Cortex of kidney (tissue), 1 donor: ENCODE measurements at places on chromosomes 5 and 9.

GRCh38 chr5:42719034-42719433, 37.6 kb upstream of the CCDC152 start:
- DNase-seq = no peak

GRCh38 chr5:122863721-122864120, 18.3 kb downstream of the SNX24 start:
- DNase-seq = no peak

DNA sequence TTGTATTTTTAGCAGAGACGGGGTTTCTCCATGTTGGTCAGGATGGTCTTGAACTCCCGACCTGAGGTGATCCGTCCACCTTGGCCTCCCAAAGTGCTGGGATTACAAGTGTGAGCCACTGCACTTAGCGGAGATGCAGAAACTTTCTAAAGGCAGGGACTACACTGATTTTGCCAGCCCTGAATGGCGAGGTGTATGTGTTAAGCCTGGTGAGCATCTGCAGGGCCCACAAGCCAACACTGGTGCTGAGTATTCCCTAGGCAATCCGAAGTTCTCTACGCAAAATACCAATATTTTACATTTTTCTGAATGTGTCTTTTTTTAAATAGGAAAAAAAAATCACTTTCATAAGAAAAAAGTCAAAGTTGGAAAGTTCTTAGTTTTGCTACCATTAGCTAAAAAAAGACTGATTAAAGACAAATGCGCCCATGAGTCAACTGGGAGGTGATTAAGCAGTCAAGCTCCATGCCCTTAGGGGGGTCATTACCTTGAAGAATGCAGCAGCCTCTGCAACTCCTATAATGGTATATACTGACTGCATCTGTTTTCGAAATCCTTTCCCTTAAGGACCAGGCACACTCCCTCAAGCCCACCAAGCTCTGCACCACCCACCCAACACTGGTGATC, 502.8 kb downstream of the BNC2 start:
- no peak for DNase-seq

- no peak for DNase-seq
Measured at GRCh38 chr9:35835216-35835632, 6.2 kb downstream of the TMEM8B start.
